Activated CD4-positive, alpha-beta T cell treated with anti-CD3 and anti-CD28 coated beads, Interleukin-2, amount 10 ng/mL, durations not matched to agents 7 days and 5 days (primary cell): ENCODE measurements at places on chromosomes 3 and 15. TPM values are rescaled to one million over a fixed set of nuclear protein-coding genes. Genes with fewer than 3 reads are reported as not detected.

Gene GAP43
- not detected for total RNA-seq

Gene TRH
- total RNA-seq = not detected

Gene CACNA1D
- total RNA-seq = 0.33 TPM

Gene ELL3
- 2.5 TPM for total RNA-seq

Gene ANKUB1
- not detected for total RNA-seq

Gene GP9
- total RNA-seq = not detected
